ENCODE measurements at places on chromosomes 12 and 14. TPM values are rescaled to one million over a fixed set of nuclear protein-coding genes. Genes with fewer than 3 reads are reported as not detected.
A peak's percentile ranks its signal among the peaks of the same experiment; 100 is the strongest.

DNA sequence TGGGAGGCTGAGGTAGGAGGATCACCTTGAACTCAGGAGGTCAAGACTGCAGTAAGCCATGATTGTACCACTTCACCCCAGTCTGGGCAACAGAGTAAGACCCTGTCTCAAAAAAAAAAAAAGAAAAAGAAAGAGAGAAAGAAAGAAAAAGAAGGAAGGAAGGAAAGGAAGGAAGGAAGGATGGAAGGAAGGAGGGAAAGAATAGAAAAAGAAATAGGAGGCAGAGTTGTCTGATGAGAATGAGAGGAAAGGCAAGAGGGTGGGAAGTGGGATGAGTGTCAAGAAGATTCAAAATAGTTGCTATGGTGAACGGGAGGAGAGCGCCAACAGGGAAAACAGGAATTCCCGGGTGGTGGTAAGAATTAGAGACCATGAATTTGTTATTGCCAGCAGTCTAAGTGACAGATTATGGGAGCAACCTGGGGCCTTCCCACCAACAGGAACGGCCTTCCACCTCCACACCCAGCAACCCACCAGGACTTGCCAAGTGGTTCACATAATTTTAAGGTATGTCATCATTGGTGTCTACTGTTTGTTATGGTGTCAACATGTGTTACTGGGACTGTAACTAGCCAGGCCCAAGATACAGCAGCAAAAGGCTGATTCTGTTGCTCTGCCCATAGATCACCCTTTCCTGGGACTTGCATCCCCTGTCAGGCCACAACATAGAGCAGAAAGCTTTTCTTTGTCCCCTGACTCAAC lies 36.1 kb upstream of the C12orf76 start:
- no peak for DNase-seq

DNA sequence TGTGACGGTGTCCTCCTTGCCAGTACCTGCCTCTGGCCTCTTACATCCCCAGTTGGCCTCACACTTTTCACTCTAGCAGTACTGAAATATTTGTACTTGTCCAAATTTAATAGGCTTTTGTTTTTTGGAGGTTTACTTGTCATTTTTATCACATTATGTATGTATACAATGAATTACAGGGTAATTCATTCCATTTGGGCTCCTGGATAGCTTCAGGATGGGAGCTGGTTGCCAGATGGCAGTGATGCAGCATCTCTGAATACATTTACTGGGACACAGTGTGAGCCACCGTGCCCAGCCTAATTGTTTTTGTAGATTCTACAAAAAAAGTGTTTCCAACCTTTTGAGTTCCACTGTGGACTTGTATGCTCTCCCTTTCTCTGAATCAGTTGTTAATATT lies 13.4 kb downstream of the CCDC77 start:
- no peak for DNase-seq

DNA sequence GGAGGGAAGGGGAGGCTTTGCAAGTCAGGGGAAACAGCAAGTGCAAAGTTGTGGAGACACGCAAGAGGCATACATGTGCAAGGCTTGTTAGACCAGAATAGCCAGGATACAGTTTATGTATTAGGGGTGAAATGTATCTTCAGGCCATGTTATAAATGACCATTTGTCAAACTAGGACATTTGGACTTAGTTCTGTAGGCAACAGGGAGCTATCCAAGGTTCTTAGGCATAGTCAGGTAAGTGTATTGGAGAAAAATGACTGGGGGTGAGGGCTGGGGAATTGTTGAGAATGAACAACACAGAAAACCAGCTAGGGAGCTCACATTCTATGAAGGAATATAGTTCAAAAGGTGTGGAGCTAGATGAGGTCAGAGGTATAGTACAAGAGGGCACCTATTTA lies 42.5 kb downstream of the TPH2 start:
- DNase-seq, result no peak

DNA sequence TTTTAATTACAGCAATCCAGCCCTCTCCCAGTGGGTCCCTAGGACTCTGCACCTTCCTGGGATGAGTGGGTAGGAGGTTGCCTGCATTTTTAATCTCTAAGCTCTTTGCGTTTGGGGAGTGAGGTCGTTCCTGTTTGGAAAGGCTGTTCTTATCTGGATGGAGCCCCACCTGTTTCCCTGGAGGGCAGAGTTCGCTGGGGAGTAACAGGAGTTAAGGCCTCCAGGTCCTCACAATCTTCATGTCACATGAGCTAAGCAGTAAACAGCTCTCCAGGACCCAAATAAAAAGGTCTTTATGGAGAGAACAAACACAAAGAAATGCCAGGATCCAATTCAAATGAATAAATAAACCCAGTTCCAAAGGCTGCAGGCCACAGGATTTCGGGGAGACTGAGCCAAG lies 56.0 kb upstream of the RFLNA start:
- DNase-seq, result peak; percentile 89

DNA sequence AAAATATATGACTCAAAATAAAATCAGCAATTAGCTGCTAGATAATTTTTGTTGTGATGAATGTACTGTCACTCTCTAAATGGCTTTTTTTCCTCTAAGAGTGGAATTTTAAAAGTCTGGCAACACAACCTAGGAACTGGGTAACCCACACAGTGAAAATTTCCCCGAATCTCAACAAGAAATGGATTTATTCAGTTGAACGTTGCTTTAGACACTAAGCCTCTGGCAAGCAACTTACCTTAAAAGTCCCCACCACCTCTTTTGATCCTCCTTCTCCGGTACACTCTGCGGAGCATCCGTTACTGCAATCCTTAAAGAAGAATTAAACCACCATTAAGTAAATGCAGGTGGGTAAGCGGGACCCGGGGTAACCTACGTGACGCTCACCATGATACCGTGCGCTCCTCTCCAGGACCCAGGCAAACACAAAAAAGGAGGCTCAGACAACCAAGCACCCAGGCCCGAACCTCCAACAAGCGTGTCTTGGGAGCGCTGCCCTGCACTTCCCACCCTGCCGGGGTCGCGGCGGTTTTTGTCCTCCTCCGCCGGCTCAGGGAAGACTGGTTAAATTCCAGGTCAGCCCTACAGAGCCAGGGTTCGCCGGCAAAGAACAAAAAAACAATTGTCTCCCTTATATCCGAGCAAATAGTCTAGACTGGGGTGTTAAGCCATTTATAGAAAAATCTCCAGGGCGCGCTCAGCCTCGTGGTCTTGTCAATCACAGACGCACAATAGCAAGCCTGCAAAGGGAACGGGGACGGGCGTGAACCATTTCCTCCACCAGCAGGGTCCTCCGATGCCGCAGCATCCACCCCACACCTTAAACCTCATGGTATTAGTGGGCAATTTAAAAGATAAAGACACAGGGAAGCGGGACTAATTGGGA lies 47.1 kb downstream of the BCAT1 start:
- no peak for DNase-seq

- no peak for DNase-seq
Observed at GRCh38 chr14:98954349-98955000, 317.5 kb downstream of the BCL11B start.

GRCh38 chr12:54958048-54958658 lies 26.4 kb downstream of the TESPA1 start:
- DNase-seq, result peak; percentile 50

- DNase-seq, result no peak
Observed at GRCh38 chr12:40697566-40698259, 5.5 kb downstream of the CNTN1 start.

- no peak for DNase-seq
Observed at GRCh38 chr12:127290251-127290650, 976.7 kb upstream of the TMEM132C start.

DNA sequence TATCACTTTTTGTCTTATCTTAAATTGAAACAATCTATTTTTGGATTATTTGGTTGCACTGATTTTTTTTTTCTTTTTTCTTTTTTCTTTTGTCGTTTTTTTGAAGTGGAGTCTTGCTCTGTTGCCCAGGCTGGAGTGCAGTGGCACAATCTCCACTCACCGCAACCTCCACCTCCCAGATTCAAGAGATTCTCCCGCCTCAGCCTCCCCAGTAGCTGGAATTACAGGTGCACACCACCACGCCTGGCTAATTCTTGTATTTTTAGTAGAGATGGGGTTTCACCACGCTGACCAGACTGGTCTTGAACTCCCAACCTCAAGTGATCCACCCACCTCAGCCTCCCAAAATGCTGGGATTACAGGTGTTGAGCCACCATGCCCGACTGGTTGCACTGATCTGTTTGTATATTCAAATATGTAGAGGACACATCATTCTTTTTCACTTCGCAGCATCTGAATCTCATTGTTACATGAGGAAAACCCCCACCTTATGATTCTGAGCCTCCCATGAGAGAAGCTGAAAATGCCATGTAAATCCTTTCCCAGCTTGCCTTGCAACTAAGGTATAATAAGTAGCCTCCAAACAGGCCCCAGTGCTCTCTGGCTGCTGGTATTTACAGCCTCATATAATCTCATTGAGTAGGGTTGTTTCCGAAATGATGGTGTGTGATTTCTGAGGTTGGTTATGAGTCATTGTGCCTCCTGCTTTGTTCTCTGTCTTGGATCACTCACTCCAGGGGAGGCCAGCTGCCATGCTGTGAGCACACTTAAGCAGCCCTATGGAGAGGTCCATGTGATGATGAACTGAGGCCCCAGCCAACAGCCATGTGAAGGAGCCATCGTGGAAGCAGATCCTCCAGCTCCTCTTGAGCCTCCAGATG lies 5.2 kb upstream of the HSP90B1 start:
- no peak for DNase-seq

DNA sequence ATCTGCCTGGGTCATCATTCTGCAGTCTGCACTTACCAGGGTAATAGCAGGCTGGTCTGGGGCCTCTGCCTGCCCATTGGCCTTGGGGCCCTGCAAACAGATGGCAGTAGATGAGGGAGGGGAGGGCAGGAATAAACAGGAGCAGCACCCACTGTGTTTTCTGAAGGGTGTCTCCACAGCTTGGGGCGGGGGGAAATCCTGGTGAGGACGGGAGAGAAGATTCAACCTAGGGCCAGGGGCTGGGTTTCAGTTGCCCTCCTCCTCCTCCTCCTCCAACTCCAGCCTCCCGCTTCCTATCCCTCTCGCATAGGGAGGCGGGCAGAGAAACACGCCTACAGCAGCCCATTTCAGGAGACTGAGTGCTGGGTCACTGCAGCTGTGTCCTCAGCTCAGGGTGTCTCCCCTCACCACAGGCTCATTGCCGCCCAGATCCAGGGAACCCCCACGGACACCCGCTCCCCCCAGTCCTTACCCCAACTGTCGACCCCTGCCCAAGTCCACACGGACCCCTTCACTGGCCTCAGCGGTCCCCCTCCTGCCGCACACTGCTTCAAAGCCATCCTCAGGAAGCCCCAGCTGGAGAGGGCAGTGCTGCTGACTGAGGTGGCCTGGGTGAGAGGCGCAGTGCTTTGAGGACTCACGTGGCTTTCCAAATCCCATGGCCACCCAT lies 9.1 kb upstream of the KRT80 start:
- DNase-seq, result no peak

- no peak for DNase-seq
Observed at GRCh38 chr14:104435147-104436046, 144.2 kb upstream of the C14orf180 start.

GRCh38 chr12:103441437-103442181 lies 54.2 kb downstream of the C12orf42 start:
- DNase-seq, result no peak

DNA sequence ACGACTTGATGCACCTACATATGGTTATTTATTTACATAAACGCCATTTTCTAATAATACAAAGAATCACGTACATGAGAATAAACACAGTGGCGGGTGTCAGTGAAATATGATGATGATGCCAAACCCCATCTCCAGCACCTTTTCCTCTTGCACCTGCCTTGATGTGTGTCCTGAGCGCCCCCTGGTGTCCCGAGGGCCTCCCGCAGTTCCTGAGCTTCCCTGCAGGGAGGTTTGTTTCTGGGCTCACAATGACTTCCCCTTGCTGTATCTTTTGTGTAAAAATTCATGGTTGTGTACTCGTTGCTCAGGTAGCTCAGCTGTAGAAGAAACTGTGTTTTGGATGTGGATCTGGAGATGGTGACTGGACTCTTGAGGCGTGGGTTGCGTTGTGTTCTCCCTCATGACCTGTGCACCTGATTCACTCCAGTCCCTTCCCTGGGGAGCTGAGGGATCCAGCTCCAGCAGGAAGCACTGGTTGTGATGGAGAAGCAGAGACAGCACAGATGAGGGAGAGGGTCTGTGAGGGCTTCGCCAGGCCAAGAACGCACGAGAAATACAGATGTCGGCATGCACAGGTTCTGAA lies 1037.8 kb downstream of the TMEM121 start:
- DNase-seq, result no peak

DNA sequence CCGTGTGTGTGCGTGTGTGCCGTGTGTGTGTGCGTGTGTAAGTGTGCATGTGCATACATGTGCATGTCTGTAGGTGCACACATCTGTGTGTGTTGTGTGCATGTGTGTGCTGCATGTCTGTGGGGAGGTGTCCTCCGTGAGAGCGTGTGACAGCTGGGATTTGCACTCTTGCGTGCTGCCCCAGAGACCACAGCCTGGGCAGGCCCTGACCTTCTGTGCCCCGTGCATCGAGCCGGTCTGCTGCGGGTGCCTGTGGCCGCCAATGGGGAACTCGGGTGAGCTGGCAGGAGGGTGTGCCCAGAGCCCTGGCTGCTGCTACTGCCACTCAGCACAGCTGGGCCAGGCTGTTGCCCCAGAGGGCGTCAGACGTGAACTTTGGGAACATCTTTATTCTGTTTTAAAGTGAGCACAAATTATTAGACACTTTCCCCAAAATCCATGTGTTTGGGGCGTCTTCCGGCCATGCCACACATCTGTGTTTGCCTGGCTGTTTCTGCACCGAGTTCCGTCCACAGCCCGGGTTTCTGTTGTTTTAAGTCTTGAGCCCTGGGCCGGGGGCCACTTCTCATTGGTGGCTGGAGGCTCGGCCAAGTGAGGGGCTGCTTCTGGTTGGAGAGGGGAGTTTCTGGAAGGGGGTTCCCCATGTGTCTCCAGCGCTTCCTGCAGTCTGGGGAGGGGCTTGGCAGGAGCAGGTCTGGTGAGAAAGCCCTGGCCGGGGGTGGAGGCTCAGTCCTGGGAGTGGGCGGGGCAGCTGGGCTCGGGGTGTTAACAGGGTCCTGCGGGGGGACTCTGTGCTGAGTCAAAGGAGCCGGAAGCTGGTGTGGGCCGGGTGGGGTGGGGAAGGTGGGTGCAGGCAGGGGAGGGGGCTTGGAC lies 7.6 kb downstream of the CEP170B start:
- DNase-seq, result no peak

- DNase-seq, result peak; percentile 41
Observed at GRCh38 chr12:51951843-51952722, 584 bp downstream of the ACVR1B start.

- DNase-seq, result no peak
Observed at GRCh38 chr14:65850429-65851135, 438.1 kb downstream of the FUT8 start.

GRCh38 chr14:63764103-63764502 lies 36.2 kb upstream of the SGPP1 start:
- DNase-seq, result no peak

- no peak for DNase-seq
Observed at GRCh38 chr14:73176685-73177084, 40.4 kb downstream of the PSEN1 start.

GRCh38 chr14:93717668-93718320 lies 70.5 kb downstream of the PRIMA1 start:
- DNase-seq, result no peak

Gene PSMD9
- polyA plus RNA-seq, result 55.2 TPM

Gene FAM186B
- polyA plus RNA-seq, result 0.91 TPM

Gene NID2
- polyA plus RNA-seq, result 21.1 TPM

Gene SLC2A14
- polyA plus RNA-seq, result 0.55 TPM

Gene ESR2
- 0.66 TPM for polyA plus RNA-seq

Gene SCN8A
- 1.4 TPM for polyA plus RNA-seq
